Activated T-cell treated with anti-CD3 and anti-CD28 coated beads, Interleukin-2, amount 50 U/mL, for 72 hours (primary cell): ENCODE measurements at places on chromosomes 1 and 21.

GRCh38 chr1:219716611-219717114 lies 103.8 kb upstream of the ZC3H11B start:
- DNase-seq = no peak
- no peaks in the 10 kb centered on the region for H3K36me3 ChIP-seq
- no peak overlapping the region for H3K27ac ChIP-seq

- no peaks in the 10 kb centered on the region for H3K27me3 ChIP-seq
- no peaks in the 10 kb centered on the region for H3K36me3 ChIP-seq
- no peak for DNase-seq
- H3K27ac ChIP-seq = no peak overlapping the region
- H3K4me1 ChIP-seq = peaks cover 5% of the 10 kb centered on the region
- H3K4me3 ChIP-seq = no peak overlapping the region
Observed at GRCh38 chr21:25298512-25299491, 308.5 kb downstream of the MRPL39 start.

DNA sequence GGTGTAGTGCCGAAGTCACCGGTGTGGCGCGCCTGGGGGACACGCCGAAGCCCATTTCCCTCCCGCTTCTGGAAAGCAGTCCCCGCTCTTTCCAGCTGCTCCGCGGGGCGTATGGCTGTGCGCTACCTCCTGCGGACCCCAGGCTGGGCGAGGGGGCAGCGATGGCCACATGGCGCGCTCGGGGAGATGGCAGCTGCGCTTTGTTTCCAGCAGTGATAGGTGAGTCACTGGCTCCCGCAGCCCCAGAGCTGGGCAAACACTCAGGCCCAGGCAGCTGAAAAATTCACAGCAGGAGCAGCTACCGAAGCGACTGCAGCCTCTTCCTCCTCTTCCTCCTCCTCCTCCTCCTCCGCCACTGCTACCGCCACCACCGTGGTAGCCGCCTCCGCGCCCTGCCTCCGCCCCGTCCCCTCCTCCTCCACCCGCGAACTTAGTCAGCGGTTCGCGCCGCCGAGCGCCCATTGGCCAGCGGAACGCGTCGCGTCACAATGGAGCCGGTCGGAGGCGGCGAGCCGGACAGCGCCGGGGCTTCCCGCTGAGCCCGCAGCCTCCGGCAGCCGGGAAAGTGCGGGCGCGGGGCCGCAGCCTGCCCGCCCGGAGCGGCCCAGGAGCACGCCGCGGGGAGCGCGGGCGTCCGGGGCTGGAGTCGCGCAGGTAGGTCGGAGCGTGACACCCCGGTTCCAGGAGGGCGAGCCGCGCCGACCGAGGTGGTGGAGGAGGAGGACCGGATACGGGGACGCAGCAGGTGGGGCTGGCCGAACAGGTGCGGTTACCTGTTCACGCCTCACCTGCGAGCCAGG lies at the start of gene LRRC8B:
LRRC8B (plus strand) TSS at position 461 of the 800 bp plus-strand sequence. CDS start 57,822 bp downstream, outside the sequence.
- H3K4me3 ChIP-seq = no peak within 1 kb of the TSS
- peak within 1 kb of the TSS; percentile 89 for H3K27ac ChIP-seq
- H3K27me3 ChIP-seq = no peaks in the 10 kb centered on the region
- DNase-seq = peak; percentile 93

- no peaks in the 10 kb centered on the region for H3K4me1 ChIP-seq
- no peaks in the 10 kb centered on the region for H3K27me3 ChIP-seq
- no peaks in the 10 kb centered on the region for H3K36me3 ChIP-seq
- no peak overlapping the region for H3K27ac ChIP-seq
- H3K4me3 ChIP-seq = no peak overlapping the region
- DNase-seq = no peak
Observed at GRCh38 chr1:240768979-240769378, 157.0 kb upstream of the GREM2 start.

DNA sequence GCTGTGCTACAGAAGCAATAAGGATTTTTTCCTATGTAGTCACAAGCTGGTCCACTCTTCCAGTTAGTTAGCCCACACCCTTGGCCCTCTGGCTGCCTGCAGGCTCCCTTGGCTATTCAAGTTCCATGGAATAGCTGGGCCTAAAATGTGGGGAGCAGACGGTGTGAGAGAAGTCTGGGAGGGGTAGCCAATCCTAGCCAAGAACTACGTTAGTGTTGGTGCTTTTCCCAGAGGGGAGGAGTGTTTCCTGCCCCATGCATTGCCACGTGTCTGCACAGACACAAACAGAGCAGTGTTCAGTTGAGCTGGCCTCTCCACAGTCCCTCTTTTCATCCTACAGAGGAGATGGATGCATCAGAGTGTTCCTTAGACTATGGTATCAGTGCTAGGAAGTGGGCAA lies 59.0 kb upstream of the IPO9 start:
- no peaks in the 10 kb centered on the region for H3K4me1 ChIP-seq
- no peak overlapping the region for H3K27ac ChIP-seq
- no peak overlapping the region for H3K4me3 ChIP-seq
- no peaks in the 10 kb centered on the region for H3K36me3 ChIP-seq
- peaks cover 6% of the 10 kb centered on the region for H3K27me3 ChIP-seq

DNA sequence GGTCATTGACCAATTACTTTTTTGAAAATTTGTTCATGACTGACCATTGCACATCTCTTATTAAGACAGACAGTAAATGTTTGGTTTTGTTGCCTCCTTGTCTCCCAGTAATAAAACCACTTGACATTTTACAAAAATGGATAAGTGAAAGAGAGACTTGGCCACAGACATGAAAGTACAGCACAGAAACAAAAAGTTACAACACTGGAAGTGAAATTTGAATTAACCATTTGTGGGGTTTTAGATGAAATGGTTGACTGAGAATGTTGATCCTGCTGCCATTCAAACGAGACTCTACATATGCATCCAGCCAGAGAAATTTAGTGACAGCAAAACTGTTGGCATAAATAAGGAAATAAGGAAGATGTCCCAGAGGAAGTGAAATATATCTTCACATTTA lies 79.3 kb upstream of the B3GALT2 start:
- peaks cover 4% of the 10 kb centered on the region for H3K36me3 ChIP-seq
- H3K4me3 ChIP-seq = no peak overlapping the region
- no peak for DNase-seq
- H3K27ac ChIP-seq = no peak overlapping the region

DNA sequence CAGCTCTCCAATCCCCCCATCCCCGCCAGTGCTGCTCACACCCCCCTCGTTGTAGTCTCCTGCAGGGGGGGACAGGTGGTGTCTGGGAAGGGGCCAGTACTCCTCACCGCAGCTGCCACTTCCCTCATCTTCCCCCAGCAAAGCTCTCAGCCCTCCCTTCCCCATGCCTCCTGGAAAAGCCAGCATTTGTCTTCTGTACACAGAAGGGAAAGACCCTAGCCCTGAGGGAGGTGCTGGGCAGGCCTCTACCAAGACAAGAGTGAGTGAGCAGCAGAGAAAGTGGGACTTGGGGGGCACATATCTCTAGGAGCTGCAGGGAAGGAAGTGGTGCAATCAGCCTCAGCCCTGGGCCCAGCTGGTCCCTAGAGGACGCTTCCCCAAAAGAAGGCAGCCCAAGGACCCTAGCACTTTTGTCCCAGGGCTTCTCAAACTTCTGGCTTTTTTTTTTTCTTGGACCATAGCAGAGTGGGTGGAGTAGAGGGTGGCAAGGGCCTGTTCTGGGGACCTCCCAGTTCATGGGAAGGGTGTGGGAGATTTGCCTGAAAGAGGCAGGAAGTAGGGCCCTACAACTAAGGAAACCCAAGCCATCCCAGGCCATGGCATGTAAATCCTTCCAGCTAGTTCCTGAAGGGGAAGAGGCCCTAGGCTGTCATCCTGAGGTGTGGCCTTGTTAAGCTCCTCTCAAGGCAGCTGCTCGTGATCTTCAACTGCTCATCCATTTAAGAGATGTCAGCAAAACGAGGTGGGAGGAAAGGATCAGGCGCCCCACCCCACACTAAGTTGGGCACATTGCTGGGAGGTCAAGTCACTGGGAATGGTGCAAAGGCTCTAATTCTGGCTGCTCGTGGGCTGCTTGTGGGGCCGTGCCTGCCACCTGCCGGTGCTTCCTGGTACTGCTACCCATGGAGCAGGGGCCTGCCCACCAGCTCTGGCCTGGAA lies 12.6 kb downstream of the ZC3H12A start:
- H3K27ac ChIP-seq = peak overlapping the region; percentile 1
- no peak overlapping the region for H3K4me3 ChIP-seq
- peaks cover 13% of the 10 kb centered on the region for H3K36me3 ChIP-seq

GRCh38 chr1:232384171-232384883 lies 245.6 kb downstream of the SIPA1L2 start:
- peaks cover 5% of the 10 kb centered on the region for H3K27me3 ChIP-seq
- no peak overlapping the region for H3K27ac ChIP-seq
- no peak for DNase-seq
- H3K4me3 ChIP-seq = no peak overlapping the region

DNA sequence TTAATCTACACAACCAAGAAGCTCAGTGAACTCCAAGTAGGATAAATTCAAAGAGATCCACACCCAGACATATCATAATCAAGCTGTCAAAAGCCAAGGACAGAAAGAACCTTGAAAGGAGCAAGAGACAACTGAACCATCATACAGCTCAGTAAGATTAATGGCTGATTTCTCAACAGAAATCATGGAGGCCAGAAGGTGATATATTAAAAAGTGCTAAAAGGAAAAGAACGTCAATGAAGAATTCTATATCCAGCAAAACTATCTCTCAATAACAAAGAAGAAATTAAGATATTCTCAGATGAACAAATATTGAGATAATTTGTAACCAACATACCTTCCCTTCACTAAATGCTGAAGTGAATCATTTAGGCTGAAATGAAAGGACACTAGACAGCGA lies 161.8 kb downstream of the TRABD2B start:
- peaks cover 15% of the 10 kb centered on the region for H3K27me3 ChIP-seq
- no peak overlapping the region for H3K4me3 ChIP-seq
- no peaks in the 10 kb centered on the region for H3K4me1 ChIP-seq
- no peaks in the 10 kb centered on the region for H3K36me3 ChIP-seq

GRCh38 chr21:36186506-36187399 lies 30.1 kb downstream of the DOP1B start:
- no peak overlapping the region for H3K27ac ChIP-seq
- DNase-seq = no peak
- H3K4me1 ChIP-seq = peaks cover 5% of the 10 kb centered on the region
- no peaks in the 10 kb centered on the region for H3K27me3 ChIP-seq

DNA sequence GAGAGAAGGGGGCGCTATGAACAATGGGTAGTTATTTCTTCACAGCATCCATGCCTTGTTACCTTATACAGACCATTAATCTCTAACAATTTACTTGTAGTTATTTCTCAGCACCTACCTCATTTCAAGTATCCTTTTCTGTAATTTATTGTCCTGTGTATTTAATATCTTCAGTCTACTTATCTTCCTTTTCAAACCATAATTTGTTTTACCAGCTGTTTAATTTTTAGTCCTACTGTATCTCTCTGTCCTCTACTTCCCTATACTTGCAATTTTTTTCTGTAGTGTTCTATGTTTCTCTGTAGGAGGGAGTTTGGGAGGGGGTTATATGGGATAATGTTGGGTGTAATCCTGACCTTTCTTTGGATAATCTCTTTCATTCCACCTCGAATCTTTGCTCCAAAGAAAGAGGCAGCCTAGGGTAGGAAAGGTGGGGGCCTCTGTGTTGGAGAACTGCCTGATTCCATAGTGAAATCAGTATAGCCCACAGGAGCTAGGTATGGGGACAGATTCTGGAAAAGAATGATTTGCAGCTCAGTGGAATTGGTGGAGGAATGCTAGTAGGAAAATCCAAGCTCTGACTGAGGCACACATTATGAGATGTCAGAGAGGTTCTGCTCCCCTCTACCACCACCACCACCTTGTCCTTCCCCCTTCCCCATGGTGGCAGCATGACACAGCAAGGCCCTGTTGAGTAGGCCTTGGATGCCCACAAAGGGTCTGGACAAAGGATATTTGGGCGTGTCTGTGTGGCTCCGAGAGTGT lies 642 bp downstream of the MLLT11 start:
- peaks cover 30% of the 10 kb centered on the region for H3K36me3 ChIP-seq
- no peak for DNase-seq
- H3K27ac ChIP-seq = peak overlapping the region; percentile 95
- H3K4me1 ChIP-seq = peaks cover 63% of the 10 kb centered on the region

DNA sequence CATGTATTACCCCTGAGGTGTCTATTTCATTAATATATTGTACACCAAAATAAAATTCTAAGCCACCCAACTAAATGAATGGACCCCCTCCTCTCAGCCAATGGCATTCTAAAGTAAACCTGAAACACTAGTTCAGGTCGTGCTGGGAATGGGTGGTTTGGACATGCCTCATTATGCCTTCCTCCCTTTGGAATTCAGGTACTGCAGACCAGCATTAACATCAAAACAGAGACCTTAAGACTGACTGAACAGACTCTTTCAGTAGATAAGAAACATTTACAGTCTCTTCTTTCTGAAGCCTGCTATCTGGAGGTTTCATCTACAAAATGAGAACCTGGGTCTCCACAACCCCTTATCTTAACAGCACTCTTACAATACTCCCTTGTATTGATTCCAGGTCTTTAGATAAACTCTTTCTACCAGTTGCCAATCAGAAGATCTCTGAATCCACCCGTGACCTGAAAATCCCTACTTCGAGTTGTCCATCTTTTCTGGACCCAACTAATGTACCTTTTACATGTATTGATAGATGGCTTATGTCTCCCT lies 93.6 kb downstream of the PKN2 start:
- peaks cover 28% of the 10 kb centered on the region for H3K4me1 ChIP-seq
- no peaks in the 10 kb centered on the region for H3K27me3 ChIP-seq
- H3K36me3 ChIP-seq = peaks cover 18% of the 10 kb centered on the region
- DNase-seq = no peak
- peak overlapping the region; percentile 4 for H3K27ac ChIP-seq

- H3K27ac ChIP-seq = peak overlapping the region; percentile 19
- H3K4me1 ChIP-seq = peaks cover 19% of the 10 kb centered on the region
- H3K4me3 ChIP-seq = peak overlapping the region; percentile 34
- DNase-seq = no peak
Observed at GRCh38 chr1:226337276-226337875, 28.4 kb upstream of the LIN9 start.
